ENCODE measurements at places on chromosomes 4 and X.

DNA sequence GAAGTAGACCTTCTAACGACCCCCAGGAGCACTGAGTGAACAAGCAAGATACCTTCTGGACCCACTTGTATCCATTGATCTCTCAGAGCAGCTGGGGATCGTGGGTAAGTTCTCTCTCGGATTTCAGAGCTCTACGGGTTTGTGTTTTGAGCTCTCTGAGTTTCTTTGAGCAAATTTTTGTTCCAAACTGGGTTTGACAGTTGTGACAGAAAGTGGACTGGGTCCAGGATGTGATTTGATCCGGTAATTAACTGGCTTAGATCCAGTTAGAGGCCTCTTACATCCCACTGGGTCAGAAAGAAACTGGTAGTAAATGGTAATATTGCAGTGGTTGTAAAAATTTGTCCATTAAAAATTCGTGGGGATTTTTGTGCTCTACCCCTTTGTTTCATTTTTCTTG, 459.2 kb downstream of the INPP4B start:
- DNase-seq: no peak

DNA sequence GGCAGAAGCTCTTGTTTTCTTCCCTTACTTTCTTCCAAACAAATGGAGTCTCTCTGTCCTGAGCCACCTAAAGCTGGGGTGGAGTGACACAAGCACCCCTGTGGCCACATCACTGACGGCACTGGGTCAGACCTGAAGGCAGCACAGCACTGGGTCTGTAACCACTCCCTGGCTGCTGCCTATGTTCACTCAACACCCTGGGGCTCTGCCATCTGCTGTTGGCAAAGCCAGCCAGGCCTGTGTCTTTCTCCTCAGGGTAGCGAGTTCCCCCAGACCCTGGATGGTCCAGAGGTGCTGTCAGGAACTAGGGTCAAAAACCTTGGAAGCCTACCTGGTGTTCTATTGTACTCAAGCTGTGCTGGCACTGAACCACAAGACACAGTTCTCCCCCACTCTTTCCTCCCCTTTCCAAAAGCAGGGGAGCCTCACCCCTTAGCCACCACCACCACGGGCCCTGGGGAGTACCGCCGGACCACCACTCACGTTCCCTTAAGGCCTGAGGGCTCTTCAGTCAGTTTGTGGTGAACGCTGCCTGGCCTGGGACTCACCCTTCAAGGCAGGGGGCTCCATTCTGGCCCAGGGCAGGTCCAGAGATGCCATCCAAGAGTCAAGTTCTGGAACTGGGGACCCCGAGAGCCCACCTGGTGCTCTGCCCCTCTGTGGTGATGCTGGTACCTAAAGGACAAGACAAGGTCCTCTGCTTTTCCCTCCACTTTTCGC, 31.5 kb downstream of the TMEM271 start:
- no peak for DNase-seq

DNA sequence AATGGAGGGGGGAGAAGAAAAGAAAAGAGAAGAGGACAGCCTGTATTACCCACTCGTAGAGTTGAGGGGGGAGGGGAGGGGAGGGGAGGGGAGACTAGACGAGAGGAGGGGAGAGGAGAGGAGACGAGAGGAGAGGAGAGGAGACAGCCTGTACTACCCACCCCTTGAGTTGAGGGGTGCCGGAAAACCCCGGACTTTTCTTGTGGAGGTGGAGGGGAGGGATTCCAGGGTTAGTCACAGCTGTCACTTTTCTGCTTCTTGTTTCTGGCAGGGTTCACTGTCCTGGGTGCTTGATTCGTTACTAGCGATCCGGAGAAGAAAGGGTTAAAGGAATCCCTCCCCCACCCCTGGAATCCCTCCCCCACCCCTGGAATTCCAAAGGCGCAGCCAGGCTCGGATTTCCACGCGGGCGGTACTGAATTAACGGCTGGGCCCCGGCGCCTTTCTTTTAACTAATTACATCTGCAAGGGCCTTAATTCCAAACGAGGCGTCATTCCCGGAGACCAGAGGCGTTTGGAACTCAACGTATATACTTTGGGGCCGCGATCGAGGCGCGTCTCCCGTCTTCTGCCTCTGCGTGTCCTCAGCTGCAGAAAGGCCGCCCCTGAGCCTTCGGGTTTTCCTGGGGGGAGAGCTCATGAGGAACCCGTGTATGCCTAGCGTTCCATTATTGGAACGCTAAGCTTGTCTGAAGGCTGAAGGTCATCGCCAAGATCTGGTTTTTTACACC, 20.1 kb upstream of the CSF2RA start:
- DNase-seq: peak; percentile 20

- DNase-seq: no peak
Measured at GRCh38 chrX:54029529-54030143, 14.6 kb downstream of the PHF8 start.

- DNase-seq: peak; percentile 76
Measured at GRCh38 chrX:130060122-130061069, 49.9 kb downstream of the ELF4 start.

DNA sequence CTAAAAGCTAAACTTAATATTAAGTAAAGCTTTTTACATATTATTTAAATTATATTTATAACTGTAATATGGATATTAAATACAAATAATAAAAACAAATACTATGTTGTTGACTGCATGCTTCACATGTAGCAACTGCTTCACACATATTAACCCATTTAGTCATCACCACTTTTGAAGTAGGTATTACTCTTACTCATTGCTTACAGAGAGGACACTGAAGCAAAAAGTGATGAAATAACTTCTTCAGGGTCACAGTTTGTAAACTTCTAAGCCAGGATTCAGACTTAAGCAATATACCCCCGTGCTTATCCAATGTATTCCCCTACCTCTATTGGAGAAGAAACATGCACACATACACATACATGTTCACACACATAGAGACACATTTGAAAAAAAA, 166.6 kb downstream of the DKK2 start:
- DNase-seq: no peak

DNA sequence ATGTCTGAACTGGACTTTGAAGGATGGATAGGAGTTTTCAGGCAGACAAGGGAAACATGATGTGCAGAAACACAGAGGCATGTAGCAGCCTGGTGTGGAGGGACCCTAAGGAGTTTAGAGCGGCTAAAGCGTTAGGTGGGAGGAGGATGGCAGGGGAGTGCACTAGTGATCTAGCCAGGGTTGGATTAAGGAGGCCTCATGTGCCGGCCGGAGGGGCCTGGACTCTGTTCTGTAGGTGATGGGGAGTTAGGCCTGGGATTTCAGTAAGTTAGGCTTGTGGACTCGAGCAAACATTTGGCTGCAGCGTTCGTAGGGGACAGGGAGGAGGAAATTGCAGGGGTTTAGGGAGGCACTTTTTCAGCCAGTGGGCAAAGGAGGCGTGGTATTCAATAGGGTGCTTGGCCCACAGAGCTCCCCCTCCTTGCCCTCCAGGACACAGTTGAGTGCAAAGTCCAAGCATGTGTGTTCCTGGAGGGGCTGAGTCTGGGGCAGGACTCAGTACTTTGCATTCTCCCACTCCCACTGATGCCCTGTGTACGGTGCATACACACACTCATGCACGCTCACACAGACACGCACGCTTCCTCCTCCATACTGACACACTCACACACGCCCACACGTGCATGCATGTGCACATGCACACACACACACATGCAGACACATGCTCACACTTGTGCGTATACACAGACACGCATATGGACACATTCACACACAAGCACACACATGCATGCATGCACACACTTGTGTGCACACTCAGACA, 18.6 kb downstream of the PSAPL1 start:
- no peak for DNase-seq

DNA sequence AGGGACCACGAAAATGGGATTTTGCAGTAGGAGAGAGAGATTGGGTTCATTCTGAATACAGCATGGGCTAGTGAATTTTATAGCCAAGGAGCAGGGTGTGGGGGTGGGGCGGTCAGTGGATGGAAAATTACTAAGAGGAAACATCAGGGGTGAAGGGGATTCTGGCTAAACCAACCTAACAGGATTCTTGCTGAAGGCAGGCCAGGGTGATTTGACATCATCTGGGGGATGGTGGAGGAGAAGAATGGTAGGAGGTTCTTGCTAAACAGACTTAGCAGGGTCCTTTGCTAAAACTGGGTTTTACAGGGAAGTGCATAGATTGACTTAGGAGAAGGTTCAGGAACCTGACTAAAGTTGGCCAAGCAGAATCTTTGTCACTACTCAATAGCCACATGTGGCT, 91.9 kb downstream of the DNAAF6 start:
- no peak for DNase-seq

DNA sequence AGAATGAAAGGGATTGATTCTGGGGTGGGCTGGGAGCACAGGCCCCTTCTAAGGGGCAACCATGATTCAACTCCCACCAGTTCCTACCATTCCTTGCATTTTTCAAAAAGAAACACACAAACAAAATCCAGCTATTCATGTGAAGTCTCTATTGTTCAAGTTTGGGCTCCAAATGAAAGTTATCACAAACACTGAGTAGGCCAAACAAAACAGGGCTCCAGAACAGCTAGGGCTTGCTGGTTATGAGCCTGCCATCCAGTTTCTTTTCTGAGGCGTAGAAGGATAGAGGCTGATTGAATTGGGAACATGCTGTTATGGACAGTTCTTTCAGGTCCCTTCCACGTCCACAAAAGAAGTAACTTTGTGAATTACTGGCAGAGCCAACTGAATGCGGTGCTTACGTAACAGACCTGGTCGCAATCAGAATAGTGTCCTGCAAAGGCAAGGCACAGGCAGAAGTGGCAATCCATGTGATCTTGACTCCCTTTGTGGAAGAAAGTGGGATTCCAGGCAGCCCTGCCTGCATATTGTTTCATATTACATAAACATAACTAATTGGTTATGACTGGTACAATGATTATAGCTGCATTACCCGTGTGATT, 244.5 kb downstream of the SCFD2 start:
- no peak for DNase-seq

DNA sequence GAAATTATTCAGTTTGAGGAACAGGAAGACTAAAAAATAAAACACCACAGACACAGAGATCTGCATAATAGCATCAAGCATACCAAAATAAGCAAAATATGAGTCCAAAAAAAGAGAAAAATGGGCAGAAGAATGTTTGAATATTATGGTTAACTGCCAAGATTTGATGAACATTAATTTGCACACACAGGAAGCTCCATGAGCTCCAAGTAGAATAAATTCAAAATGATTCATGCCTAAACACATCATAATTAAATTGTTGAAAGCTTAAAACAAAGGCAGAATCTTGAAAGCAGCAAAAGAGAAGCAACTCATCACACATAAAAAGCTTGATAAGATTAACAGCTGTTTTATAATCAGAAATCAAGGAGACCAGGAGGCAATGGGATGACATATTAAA, 156.6 kb upstream of the ARSJ start:
- DNase-seq: no peak

- DNase-seq: no peak
Measured at GRCh38 chr4:152831416-152831815, 51.7 kb downstream of the ARFIP1 start.

DNA sequence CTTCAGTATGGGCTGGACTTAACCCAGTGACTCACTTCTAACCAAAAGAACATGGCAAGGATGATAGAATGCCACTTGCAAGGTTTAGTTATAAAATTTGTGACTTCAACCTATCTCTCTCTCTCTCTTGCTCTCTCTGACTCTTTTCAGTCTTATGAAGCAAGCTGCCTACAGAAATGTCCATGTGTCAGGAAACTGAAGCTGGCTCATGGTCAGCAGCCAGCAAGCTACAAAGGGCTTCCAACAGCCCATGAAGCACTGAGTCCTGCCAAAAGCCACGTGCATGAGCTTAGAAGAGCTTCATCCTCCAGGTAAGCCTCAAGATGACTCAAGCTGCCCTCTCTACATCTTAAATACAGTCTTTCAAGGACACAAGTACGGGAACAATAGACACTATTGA, 100.3 kb downstream of the HS3ST1 start:
- DNase-seq: no peak

- no peak for DNase-seq
Measured at GRCh38 chr4:86174506-86174905, 185.3 kb downstream of the MAPK10 start.

DNA sequence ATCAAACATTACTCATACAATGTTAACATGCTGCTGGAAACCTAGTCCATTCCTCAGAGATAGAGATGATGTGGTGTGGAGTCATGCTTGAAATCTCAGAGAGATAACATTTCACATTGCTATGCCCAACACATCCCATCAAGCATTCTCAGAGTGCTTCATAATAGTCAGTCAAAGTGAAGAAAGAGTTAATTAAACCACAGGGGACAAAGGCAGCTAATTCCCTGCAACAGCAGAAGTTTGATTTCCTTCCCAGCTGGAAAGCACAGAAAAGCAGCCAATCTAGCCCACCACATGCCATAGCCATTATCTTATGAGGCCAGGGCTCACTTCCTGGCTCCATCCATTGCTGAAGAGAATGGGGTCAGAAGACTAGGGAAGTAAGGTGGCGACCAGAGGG, 8.9 kb downstream of the KDR start:
- no peak for DNase-seq

- DNase-seq: no peak
Measured at GRCh38 chr4:122857160-122857559, 30.5 kb downstream of the FGF2 start.

DNA sequence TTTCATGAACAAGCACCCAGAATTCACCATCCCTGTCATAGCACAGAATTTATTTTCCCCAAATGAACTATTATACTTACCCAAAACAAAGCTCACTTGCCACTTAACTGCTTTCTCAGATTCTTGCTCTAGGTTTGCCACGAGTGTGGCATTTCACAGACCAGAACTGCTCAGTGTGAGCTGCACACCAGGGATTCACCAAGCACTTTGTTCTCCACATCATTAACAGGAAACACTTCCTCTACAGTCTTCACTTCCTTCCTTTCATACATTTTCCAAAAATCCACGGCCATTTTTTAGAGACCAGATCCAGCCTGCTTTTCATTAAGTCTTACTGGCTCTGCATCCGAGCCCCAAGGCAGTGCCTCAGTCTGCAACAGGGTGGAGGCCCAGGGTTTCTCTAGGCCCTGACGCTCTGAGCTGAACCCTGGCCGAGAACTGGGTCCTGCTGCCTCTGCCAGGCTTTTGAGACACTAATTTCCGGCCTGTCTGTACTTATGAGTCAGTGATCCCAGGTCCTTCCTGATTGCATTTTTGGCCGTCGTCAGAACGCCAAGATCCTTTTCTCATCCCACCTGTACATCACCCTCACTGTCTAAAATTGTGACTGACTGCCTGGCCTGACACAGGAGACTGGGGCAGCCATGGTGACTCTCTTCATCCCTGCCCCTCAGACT, 67.6 kb upstream of the MTNR1A start:
- DNase-seq: no peak

GRCh38 chr4:110231869-110232268, 33.5 kb upstream of the ELOVL6 start:
- no peak for DNase-seq

DNA sequence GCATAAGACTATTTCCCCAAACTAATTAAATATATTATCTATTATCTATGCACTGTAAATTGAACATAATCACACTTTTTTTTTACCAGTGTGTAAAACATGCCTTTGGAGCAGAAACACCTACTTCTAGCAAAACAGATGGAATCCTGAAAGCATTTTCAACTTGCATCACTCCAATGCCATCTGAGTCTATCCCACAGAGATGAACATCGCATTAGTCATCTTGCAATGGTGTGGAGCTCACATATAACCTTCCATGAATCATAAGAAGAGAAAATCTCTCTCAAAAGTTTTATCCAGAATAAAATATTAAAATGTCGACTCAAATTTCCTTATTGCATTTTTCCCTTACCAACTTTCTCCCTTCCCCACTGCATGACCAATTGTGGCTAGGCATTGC, 406.7 kb upstream of the ACTRT1 start:
- DNase-seq: no peak

- no peak for DNase-seq
Measured at GRCh38 chr4:175540732-175541131, 271.3 kb downstream of the GPM6A start.

Measured in stimulated activated CD4-positive, alpha-beta T cell treated with anti-CD3 and anti-CD28 coated beads, TNF-alpha, amount 100 ng/mL, for 4 hours (primary cell).